ENCODE measurements at places on chromosomes 12 and 14.

GRCh38 chr14:52355016-52355431 lies 40.9 kb downstream of the PTGER2 start:
- no peak for DNase-seq

DNA sequence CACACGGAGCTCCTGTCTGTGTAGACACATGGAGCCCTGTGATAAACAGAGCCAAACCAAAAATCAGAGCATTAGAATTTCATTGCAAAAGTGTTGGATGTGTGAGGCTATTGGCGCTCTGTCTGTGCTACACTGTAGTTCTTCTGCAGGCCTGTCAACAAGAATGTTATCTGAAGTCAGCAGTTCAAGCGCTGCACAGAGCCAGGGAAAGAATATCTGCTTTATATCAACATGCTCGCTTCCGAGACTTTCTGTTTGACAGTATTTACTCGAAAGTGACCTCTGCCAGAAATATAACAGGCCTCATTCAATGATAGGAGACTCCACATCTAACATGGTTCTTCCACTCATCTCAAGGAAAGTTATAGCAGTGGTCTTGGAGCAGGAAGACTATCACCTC lies 118.3 kb downstream of the CCER1 start:
- DNase-seq = peak; percentile 66

GRCh38 chr12:18658179-18658578 lies 79.6 kb downstream of the PLCZ1 start:
- DNase-seq = no peak

- no peak for DNase-seq
Observed at GRCh38 chr14:91227183-91227628, 17.3 kb downstream of the GPR68 start.

GRCh38 chr12:130650131-130650530 lies 66.0 kb downstream of the RIMBP2 start:
- DNase-seq = no peak

- no peak for DNase-seq
Observed at GRCh38 chr14:99244367-99244901, 27.6 kb downstream of the BCL11B start.

GRCh38 chr14:55706365-55706684 lies 126.3 kb downstream of the KTN1 start:
- DNase-seq = no peak

DNA sequence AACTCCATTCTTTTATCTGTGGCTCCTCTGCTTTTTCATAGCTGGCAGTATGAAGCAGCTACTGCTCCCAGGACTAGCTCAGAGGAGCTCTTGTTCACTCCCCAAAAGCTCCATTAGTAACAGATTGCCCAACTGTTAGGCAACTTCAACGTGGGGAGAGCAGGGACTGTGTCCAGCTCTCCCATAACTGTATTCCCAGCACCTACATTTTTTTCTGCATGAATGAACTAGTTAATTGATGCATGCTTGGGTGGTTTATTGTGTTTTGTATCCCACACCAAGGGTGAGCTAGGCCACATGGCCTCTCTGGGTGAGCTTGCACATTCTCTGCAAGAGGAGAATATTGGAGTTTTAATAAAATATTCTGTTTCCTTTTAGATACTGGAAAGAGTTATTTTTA lies 15.2 kb downstream of the STON2 start:
- peak; percentile 42 for DNase-seq

DNA sequence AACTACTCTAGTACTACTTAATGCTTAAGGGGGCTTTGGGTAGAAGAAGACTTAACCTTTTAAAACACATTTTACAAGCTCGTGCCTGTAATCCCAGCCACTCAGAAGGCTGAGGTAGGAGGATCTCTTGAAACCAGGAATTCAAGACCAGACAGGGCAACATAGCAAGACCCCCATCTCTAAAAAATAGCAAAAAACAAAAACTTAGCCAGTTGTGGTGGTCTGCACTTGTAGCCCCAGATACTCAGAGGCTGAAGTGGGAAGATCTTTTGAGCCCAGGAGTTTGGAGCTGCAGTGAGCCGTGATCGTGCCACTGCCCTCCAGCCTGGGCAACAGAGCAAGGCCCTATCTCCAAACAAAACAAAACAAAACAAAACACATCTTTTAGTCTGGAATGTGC lies 39.7 kb upstream of the PARP11 start:
- DNase-seq = no peak

DNA sequence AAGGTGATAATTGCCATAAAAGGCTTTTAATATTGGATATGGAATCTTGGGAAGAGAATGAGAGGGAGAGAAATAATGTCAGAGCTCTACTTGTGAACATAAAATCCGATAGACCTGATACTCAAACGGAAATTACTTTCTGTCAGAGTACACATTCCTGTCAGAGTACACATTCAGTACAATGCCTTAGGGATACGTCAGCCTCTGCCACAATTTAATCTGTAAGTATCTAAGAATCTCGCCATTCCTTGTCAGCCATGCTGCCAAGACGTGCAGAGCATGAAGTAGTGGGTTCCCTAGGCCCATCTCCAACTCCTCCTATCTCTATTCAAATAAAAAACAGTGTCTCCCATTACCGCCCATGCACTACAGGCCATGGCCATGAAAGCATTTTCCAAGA lies 242.6 kb downstream of the CEP128 start:
- no peak for DNase-seq

DNA sequence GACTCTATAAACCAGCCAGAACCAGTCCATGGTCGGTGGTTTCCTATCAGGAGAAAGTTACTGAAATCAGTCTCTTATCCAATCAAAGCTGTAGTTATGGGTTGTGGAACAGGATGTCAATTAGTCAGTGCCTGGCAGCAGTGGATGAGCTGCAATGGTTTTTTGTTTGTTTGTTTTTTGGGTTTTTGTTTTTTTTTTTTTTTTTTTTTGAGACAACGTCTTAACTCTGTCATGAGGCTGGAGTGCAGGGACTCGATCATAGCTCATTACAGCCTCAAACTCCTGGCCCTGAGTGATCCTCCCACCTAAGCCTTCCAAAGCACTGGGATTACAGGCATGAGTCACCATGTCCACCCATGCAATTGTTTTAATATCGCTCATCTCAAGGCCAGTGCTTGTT lies 113.3 kb upstream of the CAND1 start:
- DNase-seq = no peak

GRCh38 chr14:81673930-81674329 lies 140.3 kb upstream of the SEL1L start:
- DNase-seq = no peak

DNA sequence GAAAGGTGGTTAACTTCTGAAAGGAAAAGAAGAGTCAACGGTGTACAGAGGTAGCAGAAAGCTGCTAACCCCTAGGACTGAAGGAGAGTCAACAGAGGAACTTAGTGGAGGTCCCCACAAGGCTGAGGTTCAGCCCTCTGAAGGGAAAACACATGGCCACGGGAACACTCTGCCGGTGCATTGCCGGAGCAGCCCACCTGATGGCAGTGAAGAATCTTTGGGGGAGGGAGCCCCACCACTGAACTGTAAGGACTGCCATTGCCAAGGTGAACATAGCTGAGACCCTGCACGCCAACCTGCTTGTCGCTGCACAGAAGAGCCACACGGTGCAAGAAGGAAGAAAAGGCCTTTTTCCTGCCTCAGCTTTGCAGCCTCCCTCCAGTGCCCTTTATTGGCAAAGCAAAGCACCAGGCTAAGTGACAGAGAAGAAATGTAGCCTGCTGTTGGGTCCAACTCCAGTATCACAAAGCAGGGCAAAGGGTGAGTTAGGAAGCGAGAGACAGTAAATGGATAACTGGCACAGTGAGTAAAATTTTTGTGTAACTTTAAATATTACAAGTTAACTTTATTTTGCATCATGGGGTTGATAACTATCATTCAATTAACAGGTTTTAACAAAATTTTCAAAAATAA lies 76.9 kb downstream of the LIN52 start:
- DNase-seq = peak; percentile 8

DNA sequence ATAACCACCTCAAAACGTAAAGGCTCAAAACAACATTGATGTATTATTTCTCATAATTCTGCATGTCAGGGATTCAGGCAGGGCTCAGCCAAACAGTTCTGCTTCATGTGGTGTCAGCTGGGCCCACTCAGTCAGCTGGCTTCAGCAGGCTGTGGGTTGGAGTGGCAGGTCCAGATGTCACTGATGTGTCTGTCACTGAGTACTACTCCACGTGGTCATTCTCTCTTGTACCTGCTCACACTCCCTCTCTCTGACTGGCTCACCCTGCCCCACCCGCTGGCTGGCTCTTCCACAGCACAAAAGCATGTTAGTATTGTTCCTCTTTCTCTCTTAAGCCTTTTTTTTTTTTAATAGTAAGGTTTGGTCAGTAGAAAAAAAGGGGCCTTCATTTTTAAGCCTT lies 182.4 kb downstream of the DICER1 start:
- DNase-seq = no peak
